ENCODE measurements at places on chromosomes 5 and 9.

GRCh38 chr5:74766418-74766848, 484 bp downstream of the GFM2 start:
- H3K27ac ChIP-seq = peak overlapping the region; percentile 59
- peak overlapping the region; percentile 92 for H3K4me3 ChIP-seq
- peaks cover 28% of the 10 kb centered on the region for H3K36me3 ChIP-seq

DNA sequence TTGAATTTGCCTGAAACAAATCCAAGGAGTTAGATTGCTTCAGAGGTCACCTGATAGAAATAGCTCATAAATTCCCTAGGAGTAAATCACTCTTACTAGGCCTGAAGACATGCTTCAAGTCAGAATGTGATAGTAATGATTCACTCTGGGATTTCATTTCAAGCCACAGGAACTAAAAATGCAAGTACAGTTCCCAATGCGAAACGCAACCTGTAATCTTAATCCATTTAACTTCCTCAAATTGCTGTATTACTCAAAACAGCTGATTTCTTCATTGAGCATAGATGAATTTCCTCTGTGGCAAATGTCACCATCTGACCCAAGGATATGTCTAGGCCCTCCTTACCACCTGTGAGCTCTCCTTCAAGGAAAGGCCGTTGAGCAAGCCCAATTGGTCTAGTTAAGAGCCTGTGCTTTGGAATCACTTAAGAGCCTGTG, 32.1 kb upstream of the IL6ST start:
- no peaks in the 10 kb centered on the region for H3K36me3 ChIP-seq
- no peak overlapping the region for H3K4me3 ChIP-seq

DNA sequence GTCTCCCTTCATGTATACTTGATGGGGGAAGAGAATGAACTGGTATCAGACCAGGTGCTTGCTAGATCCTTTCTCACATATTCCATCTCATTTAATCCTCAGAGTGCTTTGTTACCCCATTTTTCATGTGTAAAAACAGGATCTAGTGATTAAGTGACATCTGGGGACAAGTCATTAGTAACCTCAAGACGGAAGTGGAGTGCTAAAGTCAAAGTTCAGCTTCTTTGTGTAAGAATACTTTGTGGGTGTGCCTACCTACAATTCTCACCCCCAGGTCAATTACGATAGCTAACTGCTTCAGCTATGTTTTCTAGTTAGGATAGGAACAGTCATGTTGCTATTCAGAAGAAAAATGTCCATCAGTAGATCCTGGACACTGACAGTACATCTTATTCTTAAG, 3.1 kb upstream of the FAM120AOS start:
- H3K4me3 ChIP-seq = no peak overlapping the region
- no peaks in the 10 kb centered on the region for H3K36me3 ChIP-seq
- no peak overlapping the region for H3K27ac ChIP-seq
- no peaks in the 10 kb centered on the region for H3K4me1 ChIP-seq
- no peaks in the 10 kb centered on the region for H3K27me3 ChIP-seq

DNA sequence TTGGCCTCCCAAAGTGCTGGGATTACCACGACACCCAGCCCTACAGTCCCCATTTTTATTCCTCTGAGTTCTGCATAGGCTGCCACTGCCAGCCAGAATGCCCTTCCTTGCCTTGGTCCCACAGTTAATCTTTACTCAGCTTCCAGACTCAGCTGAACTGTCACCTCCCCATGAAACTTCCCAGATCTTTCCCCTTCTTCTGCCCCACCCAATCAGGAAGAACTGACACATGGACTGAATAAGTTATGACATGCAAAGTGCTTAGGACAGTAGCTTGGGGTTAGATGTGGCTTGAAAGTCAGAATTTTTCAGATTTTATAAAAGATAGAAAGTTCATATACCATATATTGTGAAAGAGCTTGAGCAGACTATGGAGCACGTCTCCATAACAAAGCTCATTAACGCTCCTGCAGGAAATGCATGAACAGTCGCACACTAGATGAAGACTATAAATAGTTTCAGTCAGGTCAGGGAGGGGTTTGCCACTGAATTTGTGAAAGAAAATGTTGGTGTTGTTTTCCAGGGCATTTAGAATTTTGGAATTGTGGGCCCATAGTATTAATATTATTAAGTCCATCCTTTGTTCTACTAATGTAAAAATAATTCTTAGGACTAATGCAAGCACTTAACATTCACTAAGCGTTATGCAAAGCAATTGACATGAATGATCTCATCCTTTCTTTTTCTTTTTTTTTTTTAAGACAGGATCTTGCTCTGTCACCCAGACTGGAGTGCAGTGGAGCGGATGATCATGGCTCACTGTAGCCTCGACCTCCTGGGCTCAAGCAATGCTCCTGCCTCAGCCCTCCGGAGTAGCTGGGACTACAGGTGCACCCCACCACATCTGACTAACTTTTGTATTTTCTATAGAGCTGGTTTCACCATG, 36.1 kb upstream of the DENND1A start:
- no peaks in the 10 kb centered on the region for H3K27me3 ChIP-seq
- no peak overlapping the region for H3K27ac ChIP-seq
- H3K4me1 ChIP-seq = no peaks in the 10 kb centered on the region
- H3K4me3 ChIP-seq = no peak overlapping the region
- no peak for DNase-seq

GRCh38 chr5:150485693-150486401, 22.1 kb upstream of the NDST1 start:
- DNase-seq = peak; percentile 91
- H3K27me3 ChIP-seq = no peaks in the 10 kb centered on the region
- peaks cover 8% of the 10 kb centered on the region for H3K36me3 ChIP-seq

- no peak overlapping the region for H3K4me3 ChIP-seq
- no peaks in the 10 kb centered on the region for H3K36me3 ChIP-seq
- H3K27ac ChIP-seq = no peak overlapping the region
- no peaks in the 10 kb centered on the region for H3K4me1 ChIP-seq
Observed at GRCh38 chr9:105216440-105217178, 27.8 kb upstream of the SLC44A1 start.

- no peak for DNase-seq
- no peak overlapping the region for H3K4me3 ChIP-seq
- H3K4me1 ChIP-seq = no peaks in the 10 kb centered on the region
- H3K36me3 ChIP-seq = no peaks in the 10 kb centered on the region
Observed at GRCh38 chr5:15516486-15516885, 16.5 kb downstream of the FBXL7 start.

GRCh38 chr5:178325679-178326373, 93.2 kb upstream of the PHYKPL start:
- no peaks in the 10 kb centered on the region for H3K4me1 ChIP-seq
- DNase-seq = peak; percentile 31
- no peak overlapping the region for H3K4me3 ChIP-seq
- H3K36me3 ChIP-seq = no peaks in the 10 kb centered on the region
- no peaks in the 10 kb centered on the region for H3K27me3 ChIP-seq
- no peak overlapping the region for H3K27ac ChIP-seq

DNA sequence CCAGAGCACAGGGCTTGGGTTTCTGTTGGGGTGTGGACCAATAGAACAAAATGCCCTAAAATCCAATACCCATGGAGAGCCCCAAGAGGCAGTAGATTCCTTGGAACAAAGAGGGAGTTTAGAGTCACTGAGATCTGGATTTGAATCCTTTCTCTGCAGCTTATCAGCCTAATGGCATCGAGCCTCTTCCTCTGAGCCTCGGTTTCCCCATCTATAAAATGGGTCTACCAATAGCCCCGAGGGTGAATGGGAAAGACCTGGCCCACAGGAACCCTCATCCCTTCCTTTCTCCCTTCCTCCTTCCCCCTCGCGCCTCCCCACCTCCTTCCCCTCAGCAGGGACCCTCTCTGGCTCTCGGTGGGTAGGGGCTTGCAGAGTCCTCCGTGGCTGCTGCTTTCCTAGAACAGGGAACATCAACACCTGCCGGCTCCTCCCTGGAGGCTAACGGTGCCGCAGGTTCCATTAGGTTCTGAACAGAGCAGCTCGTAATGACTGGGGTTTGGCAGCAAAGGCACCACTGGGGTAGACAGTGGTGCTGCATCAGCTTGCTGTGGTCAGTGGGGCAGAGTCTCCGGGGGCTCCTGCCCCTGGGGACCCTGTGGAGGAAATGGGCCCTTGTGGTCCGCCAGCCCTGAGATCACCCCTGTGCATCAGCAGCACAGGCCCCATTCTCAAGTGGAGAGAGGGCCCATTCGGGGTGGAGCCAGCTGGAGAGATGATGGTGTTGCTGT, 40.3 kb downstream of the NEK6 start:
- H3K36me3 ChIP-seq = no peaks in the 10 kb centered on the region
- H3K27ac ChIP-seq = no peak overlapping the region
- H3K4me3 ChIP-seq = no peak overlapping the region
- H3K4me1 ChIP-seq = peaks cover 32% of the 10 kb centered on the region
- no peaks in the 10 kb centered on the region for H3K27me3 ChIP-seq
- no peak for DNase-seq

- no peaks in the 10 kb centered on the region for H3K36me3 ChIP-seq
- peak within 1 kb of the TSS; percentile 87 for H3K27ac ChIP-seq
- H3K4me3 ChIP-seq = peak within 1 kb of the TSS; percentile 86
- no peaks in the 10 kb centered on the region for H3K27me3 ChIP-seq
- DNase-seq = peak; percentile 89
Observed at GRCh38 chr9:98118640-98119601, at the start of gene TRIM14. Gene TRIM14 (minus strand): TSS chr9:98119222. CDS start chr9:98119188, 34 bp downstream.

GRCh38 chr9:13274886-13275641, 4.4 kb downstream of the MPDZ start:
- no peaks in the 10 kb centered on the region for H3K4me1 ChIP-seq
- H3K4me3 ChIP-seq = no peak overlapping the region
- H3K27me3 ChIP-seq = no peaks in the 10 kb centered on the region
- DNase-seq = no peak

- no peak overlapping the region for H3K4me3 ChIP-seq
- DNase-seq = no peak
- H3K4me1 ChIP-seq = no peaks in the 10 kb centered on the region
- H3K27ac ChIP-seq = no peak overlapping the region
Observed at GRCh38 chr9:77981332-77981731, 50.3 kb downstream of the GNAQ start.

DNA sequence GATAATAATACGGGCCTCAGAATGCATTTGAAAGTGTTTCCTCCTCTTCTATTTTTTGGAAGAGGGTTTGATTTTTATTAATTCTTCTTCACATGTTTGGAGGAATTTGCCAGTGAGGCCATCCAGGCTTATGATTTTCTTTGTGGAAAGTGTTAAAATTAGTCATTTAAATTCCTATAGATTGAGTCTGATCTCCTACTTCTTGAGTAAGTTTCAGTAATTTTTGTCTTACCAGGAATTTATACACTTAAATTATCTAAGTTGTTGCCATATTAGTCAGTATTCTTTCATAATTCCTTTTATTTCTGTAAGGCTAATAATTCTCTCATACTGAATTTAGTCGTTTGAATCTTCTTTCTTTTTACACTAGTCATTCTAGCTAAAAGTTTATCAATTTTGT, 25.2 kb upstream of the HAPLN1 start:
- DNase-seq = no peak
- H3K27ac ChIP-seq = no peak overlapping the region
- H3K4me3 ChIP-seq = no peak overlapping the region
- no peaks in the 10 kb centered on the region for H3K27me3 ChIP-seq
- no peaks in the 10 kb centered on the region for H3K36me3 ChIP-seq
- H3K4me1 ChIP-seq = no peaks in the 10 kb centered on the region

- H3K4me1 ChIP-seq = no peaks in the 10 kb centered on the region
- H3K4me3 ChIP-seq = no peak overlapping the region
- no peak for DNase-seq
- no peak overlapping the region for H3K27ac ChIP-seq
- H3K27me3 ChIP-seq = no peaks in the 10 kb centered on the region
Observed at GRCh38 chr5:33267801-33268200, 173.0 kb upstream of the TARS1 start.

GRCh38 chr5:130706696-130707095, 458.4 kb downstream of the HINT1 start:
- DNase-seq = no peak
- no peak overlapping the region for H3K4me3 ChIP-seq
- H3K4me1 ChIP-seq = no peaks in the 10 kb centered on the region
- no peaks in the 10 kb centered on the region for H3K27me3 ChIP-seq
- H3K36me3 ChIP-seq = no peaks in the 10 kb centered on the region

DNA sequence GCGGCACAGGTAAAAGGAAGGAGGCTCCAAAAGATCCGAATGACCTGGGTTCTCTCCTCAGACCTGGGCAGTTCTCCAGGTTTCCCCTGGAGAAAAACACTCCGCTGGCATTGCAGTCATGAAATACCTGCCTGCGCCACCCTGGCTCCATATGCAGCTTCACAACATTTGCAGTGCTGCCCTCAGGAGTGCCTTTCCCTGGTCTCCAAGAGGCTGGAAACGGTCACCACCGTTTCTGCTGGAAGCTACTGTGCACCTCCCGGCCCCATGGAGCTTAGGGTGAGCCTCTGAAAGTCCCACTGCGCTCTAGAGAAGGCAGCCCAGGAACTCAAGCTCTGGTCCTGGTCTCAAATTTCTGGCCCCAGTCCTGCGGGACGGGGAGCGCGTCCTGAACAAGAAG, 670 bp downstream of the UGT3A1 start:
- no peaks in the 10 kb centered on the region for H3K27me3 ChIP-seq
- peak overlapping the region; percentile 66 for H3K27ac ChIP-seq
- peak overlapping the region; percentile 54 for H3K4me3 ChIP-seq
- DNase-seq = peak; percentile 63
- H3K4me1 ChIP-seq = no peaks in the 10 kb centered on the region
- no peaks in the 10 kb centered on the region for H3K36me3 ChIP-seq

DNA sequence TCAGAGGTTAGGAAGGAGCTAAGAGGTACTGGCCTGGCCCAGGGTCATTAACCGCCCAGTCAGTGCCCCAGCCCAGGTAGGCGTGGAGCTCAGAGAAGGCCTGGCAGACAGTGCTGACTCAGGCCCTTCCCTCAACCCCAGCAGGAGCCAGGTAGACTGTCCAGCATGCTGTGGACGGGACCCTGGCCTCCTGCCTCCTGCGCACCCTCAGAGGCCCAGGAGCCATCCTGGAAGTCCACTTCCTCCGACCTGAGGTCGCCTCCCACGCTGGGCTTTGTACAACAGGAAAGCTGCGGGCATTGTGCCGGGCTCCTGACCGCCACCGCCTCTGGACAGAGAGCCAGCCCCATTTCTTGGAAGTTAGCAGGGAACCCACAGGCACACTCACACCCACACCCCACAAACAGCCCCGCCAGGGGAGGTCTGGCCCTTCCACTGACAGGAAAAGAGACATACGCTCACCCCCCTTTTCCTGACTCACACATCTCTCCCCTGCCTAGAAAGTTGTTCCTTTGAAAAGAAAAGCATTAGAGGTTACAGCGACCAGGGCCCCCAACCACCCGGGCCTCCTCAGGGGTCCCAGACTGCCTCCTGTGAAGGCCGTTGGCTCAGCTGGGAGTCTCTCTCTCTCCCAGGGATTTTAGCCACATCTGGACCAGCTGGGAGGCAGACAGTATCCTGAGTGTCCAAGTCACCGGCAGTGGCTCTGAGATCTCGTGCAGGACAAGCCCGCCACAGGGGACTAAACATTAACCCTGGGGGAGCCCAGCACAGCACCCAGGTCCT, 7.7 kb downstream of the RALGDS start:
- H3K27me3 ChIP-seq = no peaks in the 10 kb centered on the region
- peak; percentile 96 for DNase-seq
- H3K4me1 ChIP-seq = peaks cover 32% of the 10 kb centered on the region
- no peaks in the 10 kb centered on the region for H3K36me3 ChIP-seq
- peak overlapping the region; percentile 19 for H3K27ac ChIP-seq

GRCh38 chr5:174204535-174205313, 159.2 kb downstream of the NSG2 start:
- no peak for DNase-seq
- H3K4me1 ChIP-seq = no peaks in the 10 kb centered on the region
- no peaks in the 10 kb centered on the region for H3K36me3 ChIP-seq
- no peak overlapping the region for H3K27ac ChIP-seq

GRCh38 chr9:95494022-95494415, 22.8 kb downstream of the PTCH1 start:
- no peak overlapping the region for H3K27ac ChIP-seq
- no peaks in the 10 kb centered on the region for H3K36me3 ChIP-seq
- no peak for DNase-seq
- no peaks in the 10 kb centered on the region for H3K27me3 ChIP-seq
